ENCODE measurements at places on chromosomes 5 and 9. TPM values are rescaled to one million over a fixed set of nuclear protein-coding genes. Genes with fewer than 3 reads are reported as not detected.

SLC36A2 gene
- 0.19 TPM for total RNA-seq

HTR4 gene
- total RNA-seq = not detected

MED10 gene
- total RNA-seq = 29.3 TPM

SEMA6A gene
- total RNA-seq = 41.6 TPM
